ENCODE measurements at places on chromosomes 2 and 18.

- no peaks in the 10 kb centered on the region for H3K27me3 ChIP-seq
- H3K36me3 ChIP-seq = peaks cover 2% of the 10 kb centered on the region
- H3K27ac ChIP-seq = no peak overlapping the region
- H3K4me3 ChIP-seq = no peak overlapping the region
These were observed 285.2 kb downstream of the MYCN start for GRCh38 chr2:16225545-16225944.

GRCh38 chr2:37738266-37738885, 66.9 kb upstream of the CDC42EP3 start:
- H3K36me3 ChIP-seq = peaks cover 2% of the 10 kb centered on the region
- no peaks in the 10 kb centered on the region for H3K4me1 ChIP-seq

DNA sequence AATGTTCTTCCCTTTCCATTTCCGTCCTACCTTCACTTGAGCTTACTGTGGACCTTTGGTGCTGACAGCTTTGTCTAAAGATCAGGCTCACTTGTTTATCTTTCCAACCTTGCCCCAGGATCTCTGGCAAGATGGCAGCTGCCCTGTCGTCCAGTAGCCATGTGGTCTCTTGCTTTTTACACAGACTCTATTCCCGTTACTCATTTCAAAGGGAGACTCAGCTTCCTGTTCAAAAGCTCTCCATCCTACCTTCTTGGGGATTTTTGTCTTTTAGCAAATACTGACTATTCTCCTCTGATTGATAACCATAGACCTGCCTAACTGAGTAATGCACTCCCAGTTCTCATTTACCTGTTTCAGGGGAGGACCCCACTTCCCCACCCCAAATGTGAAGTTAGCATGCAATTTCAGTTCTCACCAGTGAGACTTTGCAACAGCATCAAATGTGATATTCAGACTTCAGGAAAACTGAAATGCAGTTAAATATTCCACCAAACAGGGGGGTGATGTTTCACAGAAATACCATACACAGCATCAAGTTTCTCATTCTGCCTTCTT, 184.4 kb downstream of the MYO3B start:
- H3K27me3 ChIP-seq = peaks cover 78% of the 10 kb centered on the region
- H3K4me3 ChIP-seq = no peak overlapping the region
- peaks cover 7% of the 10 kb centered on the region for H3K4me1 ChIP-seq
- H3K27ac ChIP-seq = no peak overlapping the region
- no peaks in the 10 kb centered on the region for H3K36me3 ChIP-seq

DNA sequence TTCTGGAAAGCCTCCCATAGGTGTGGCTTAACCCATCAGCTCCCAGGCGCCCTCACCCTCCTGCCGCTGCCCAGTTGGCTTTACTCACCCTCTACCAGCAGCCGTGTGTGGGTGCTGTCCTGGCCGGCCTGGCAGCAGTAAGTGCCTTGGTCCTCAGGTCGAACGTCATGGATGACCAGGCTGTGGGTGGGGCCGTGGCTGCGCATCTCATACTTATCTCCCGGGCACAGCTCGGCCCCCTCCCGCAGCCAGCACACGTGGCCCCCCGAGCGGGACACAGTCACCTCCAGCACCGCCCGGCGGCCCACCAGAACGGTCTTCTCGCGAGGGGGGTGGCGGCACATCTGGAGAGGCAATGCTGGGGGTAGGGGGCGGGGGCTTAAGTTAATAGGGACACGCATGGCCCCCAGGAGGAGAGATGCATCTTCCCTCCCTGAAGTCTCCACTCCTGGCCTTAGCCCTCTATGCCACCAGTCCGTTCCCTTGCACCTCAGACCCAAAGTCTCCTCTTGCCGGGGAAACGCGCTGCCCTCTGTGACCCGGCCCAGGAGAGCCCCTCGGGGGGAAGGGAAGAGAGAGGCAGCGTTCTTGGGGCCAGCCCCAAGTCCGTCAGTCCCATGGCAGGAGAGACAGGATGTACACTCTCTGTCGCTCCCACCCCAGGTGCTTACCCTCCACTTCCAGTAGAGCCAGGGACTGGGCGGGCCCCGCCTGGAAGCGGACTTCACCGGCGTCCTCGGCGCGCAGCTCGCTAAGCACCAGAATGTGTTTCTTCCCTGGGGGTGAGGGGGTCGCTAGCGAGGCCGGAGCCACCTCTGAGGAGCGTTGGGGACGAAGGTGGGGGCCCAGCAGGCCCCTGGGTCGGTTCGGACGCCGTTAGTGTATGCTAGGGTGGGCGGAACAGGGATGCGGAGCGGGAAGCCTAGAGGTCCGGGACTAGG, 7.9 kb downstream of the TMEM198 start:
- no peak overlapping the region for H3K27ac ChIP-seq
- peaks cover 55% of the 10 kb centered on the region for H3K27me3 ChIP-seq
- DNase-seq = no peak
- peak overlapping the region; percentile 90 for H3K4me3 ChIP-seq
- H3K36me3 ChIP-seq = no peaks in the 10 kb centered on the region

GRCh38 chr2:136394136-136395060, 276.4 kb upstream of the CXCR4 start:
- DNase-seq = no peak
- peaks cover 13% of the 10 kb centered on the region for H3K4me1 ChIP-seq
- H3K27me3 ChIP-seq = peaks cover 8% of the 10 kb centered on the region
- no peak overlapping the region for H3K27ac ChIP-seq
- no peak overlapping the region for H3K4me3 ChIP-seq

DNA sequence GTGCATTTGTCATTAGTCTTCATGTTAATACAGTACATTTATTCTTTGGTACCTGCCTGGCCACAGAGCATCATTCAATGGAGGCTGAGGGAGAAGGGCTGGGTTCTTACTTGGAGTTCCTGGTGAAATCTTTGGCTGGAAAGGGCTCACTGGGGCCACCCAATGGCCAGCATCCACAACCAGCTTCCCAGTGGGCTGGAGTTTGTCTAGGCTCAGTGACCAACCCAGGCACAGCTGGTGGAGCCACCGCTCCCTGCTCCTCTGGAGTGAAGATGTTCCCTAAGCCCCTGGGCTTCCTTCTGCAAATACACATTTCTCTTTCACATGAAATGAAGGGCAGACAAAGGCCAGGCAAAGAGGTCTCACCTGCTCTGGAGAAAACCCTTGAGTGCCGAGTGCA, 34.4 kb downstream of the EHD3 start:
- peaks cover 2% of the 10 kb centered on the region for H3K4me1 ChIP-seq
- no peak for DNase-seq
- peak overlapping the region; percentile 34 for H3K27ac ChIP-seq
- H3K27me3 ChIP-seq = peaks cover 14% of the 10 kb centered on the region
- H3K4me3 ChIP-seq = no peak overlapping the region

DNA sequence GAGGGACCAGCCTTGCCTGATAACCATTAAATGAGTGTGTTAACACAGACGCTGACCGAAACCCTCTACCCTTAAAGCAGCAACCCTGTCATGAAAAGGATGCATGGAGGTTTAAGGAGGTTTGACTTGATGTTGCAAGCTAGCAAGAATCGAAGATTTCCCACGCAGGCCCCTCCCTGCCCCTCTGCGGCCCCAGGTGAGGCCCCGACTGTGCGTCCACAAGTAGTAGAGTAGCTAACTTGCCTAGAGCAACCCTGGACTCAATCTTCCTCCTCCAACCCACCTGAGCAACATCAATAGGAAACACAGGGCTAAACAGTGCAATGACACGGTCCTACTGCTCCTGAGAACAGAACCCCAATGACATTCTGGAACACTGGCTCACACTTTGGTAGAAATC, 150.1 kb downstream of the COL4A4 start:
- no peak overlapping the region for H3K4me3 ChIP-seq
- H3K36me3 ChIP-seq = no peaks in the 10 kb centered on the region
- H3K4me1 ChIP-seq = no peaks in the 10 kb centered on the region

DNA sequence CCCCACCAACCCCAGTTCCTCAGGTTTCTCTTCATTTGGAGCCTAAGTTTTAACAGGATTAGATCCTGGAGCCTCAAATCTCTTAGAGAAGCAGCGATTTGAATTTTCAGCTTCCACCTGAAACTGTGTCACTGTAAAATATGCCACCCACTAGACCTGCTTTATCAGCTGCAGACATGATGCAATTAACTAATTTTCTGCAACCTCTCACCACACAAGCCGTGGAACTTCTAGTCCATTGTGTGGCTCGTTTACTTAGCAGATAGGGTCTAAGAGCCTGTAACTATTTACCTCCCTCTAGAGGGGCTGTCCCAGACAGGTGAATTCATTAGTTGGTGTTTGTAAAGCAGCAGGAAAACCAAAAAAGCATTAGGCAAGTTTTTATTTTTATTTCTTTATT, 31.6 kb upstream of the FZD5 start:
- no peak for DNase-seq
- H3K27ac ChIP-seq = no peak overlapping the region
- no peaks in the 10 kb centered on the region for H3K36me3 ChIP-seq
- H3K27me3 ChIP-seq = peaks cover 6% of the 10 kb centered on the region
- H3K4me1 ChIP-seq = no peaks in the 10 kb centered on the region
- no peak overlapping the region for H3K4me3 ChIP-seq

- H3K4me3 ChIP-seq = no peak overlapping the region
- H3K4me1 ChIP-seq = no peaks in the 10 kb centered on the region
- no peak overlapping the region for H3K27ac ChIP-seq
- no peaks in the 10 kb centered on the region for H3K27me3 ChIP-seq
These were observed 248.9 kb upstream of the THUMPD2 start for GRCh38 chr2:40027968-40028367.

DNA sequence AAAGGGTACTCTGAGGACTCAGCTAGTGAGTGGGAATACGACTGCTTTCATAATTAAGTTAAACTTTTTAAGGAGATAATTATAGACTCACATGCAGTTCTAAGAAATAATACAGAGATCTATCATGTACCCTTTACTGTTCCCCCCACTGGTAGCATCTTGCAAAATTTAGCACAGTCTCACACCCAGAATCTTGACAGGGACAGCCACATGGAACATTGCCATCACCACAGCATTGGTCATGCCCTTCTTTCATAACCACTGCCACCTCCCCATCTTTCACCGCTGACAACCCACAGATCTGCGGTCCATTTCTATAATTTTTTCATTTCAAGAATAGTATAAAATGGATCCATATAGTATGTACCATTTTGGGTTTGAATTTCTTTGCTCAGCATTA, 37.8 kb downstream of the ARHGEF4 start:
- peaks cover 2% of the 10 kb centered on the region for H3K4me1 ChIP-seq
- H3K27ac ChIP-seq = no peak overlapping the region
- DNase-seq = no peak

DNA sequence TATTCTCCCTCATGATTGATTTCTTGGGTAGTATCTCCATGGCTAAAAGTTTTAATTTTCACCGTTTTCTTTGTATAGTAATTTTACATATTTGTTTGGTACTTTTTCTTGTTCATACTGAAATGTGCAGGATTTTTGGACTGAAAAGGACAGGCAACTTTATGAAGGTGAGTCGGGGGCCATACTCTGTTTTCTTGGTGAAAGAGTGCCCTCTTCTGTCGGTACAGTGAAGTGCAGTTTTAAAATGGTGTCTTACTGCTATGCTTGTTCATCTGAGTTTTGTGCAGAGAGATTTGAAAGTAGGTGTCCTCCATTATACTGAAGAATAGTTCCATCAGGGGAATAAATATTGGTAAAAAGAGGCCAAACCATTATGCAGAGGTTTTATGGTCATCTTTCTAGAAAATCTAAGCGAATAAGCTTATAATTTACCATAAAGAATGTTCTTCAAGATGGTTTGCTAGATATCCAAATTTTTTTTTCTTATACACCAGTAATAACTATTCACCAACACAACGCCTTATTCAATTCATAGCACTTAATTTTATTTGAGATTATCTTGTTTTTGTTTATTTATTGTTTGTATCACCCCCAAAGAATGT, 8.7 kb upstream of the SERPINB13 start:
- DNase-seq = no peak
- H3K36me3 ChIP-seq = no peaks in the 10 kb centered on the region
- peaks cover 40% of the 10 kb centered on the region for H3K27me3 ChIP-seq

GRCh38 chr2:184654945-184655344, 56.6 kb downstream of the ZNF804A start:
- no peak overlapping the region for H3K4me3 ChIP-seq
- H3K36me3 ChIP-seq = no peaks in the 10 kb centered on the region
- no peak for DNase-seq

GRCh38 chr2:234741976-234742375, 209.8 kb upstream of the SH3BP4 start:
- H3K4me3 ChIP-seq = no peak overlapping the region
- H3K27ac ChIP-seq = no peak overlapping the region
- peaks cover 33% of the 10 kb centered on the region for H3K27me3 ChIP-seq

DNA sequence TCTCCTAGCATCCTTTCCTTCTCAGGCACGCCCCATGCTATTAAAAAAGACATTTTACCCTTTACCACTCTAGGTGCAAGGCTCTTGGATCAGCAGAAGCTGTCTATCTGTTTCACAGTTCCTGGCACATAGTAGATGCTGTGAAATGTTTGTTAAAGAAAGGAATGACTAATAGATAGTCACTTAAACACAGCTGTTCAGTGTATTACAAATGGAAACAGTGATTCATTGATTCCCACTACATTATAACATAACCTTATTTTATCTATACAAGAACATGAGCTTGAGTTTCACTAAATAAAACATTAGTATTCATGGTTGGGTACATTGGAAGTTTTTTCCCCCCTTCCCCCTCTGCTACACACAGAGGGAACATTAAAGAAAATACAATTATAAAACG, 142.1 kb downstream of the ASXL3 start:
- no peaks in the 10 kb centered on the region for H3K36me3 ChIP-seq
- no peaks in the 10 kb centered on the region for H3K27me3 ChIP-seq
- H3K27ac ChIP-seq = no peak overlapping the region
- no peak overlapping the region for H3K4me3 ChIP-seq
- DNase-seq = no peak
- H3K4me1 ChIP-seq = no peaks in the 10 kb centered on the region

GRCh38 chr2:112824694-112825085, 11.9 kb downstream of the IL1B start:
- peaks cover 2% of the 10 kb centered on the region for H3K36me3 ChIP-seq
- no peak overlapping the region for H3K4me3 ChIP-seq
- H3K27me3 ChIP-seq = peaks cover 30% of the 10 kb centered on the region
- peaks cover 9% of the 10 kb centered on the region for H3K4me1 ChIP-seq

DNA sequence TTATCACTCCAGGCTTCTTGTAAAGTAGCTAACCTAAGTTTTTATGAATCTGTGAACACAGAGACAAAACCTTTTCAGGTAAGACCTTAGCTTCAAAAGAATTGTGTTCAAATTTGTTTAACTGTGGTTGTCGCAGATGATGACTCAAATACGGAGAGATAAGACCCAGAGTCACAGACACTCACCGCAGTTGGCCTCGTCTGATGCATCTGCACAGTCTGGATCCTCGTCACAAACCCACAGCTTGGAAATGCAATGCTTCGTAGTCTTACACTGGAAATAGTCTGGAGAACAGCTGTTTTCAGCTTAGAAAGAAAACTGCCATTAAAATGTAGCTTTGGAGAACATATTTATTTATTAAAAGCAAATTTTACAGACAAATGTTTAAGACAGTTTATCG, 1662.1 kb upstream of the NXPH2 start:
- H3K4me1 ChIP-seq = no peaks in the 10 kb centered on the region
- H3K4me3 ChIP-seq = no peak overlapping the region
- H3K27me3 ChIP-seq = no peaks in the 10 kb centered on the region
- DNase-seq = no peak
- H3K36me3 ChIP-seq = no peaks in the 10 kb centered on the region
